ENCODE measurements at places on chromosomes 7 and 10. TPM values are rescaled to one million over a fixed set of nuclear protein-coding genes. Genes with fewer than 3 reads are reported as not detected.

Gene AFAP1L2
- total RNA-seq, result 0.26 TPM

Gene FGL2
- 170 TPM for total RNA-seq

Gene TMEM270
- not detected for total RNA-seq

Gene RHEB
- total RNA-seq, result 28.7 TPM

Gene EIF3A
- 84.1 TPM for total RNA-seq

Gene MAT1A
- total RNA-seq, result not detected

Gene BHLHA15
- total RNA-seq, result 0.16 TPM

Gene SPAM1
- not detected for total RNA-seq

Gene RBP4
- not detected for total RNA-seq

Gene KCNIP2
- total RNA-seq, result 1.3 TPM

Gene ARF5
- total RNA-seq, result 124 TPM

Gene PRRT4
- total RNA-seq, result not detected

Gene CDC14C
- total RNA-seq, result 0.09 TPM

Gene NME8
- not detected for total RNA-seq

Gene HIPK2
- 10.1 TPM for total RNA-seq
